Neuronal stem cell (in vitro differentiated cells): ENCODE measurements at places on chromosomes 5 and 9.

GRCh38 chr5:76943006-76943405, 9.8 kb upstream of the CRHBP start:
- DNase-seq: no peak

DNA sequence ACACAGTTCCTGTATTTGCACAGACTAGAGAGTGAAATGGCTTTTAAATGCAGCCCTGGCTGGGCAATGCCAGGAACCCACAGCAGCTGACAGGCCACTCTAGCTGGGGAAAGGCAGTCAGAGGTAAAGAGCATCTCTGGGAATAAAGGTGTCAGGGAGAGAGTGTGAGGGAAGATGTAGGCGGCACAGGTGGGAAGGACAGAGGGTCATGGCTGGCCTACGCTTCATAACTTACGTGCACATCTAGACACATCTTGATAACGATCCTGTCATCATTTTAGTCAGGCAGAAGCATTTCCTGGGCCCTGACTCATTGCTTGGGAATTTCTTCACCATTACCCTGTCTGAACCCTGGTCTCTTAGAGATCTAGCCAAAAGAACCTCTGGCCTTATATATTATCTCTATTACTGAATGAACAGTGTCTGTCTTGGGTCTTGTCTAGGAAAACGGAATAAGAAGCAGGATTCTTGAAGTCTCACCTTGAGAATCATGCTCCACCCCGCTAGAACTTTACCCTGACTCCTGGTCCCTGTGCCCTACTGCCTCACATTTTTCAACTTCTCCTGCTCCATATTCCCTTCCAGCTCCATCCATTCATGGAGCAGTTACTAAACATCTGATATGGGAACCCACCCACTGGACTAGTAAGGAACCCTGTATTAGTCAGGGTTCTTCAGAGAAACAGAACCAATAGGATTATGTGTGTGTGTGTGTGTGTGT, 106.4 kb upstream of the ELL2 start:
- DNase-seq: no peak

DNA sequence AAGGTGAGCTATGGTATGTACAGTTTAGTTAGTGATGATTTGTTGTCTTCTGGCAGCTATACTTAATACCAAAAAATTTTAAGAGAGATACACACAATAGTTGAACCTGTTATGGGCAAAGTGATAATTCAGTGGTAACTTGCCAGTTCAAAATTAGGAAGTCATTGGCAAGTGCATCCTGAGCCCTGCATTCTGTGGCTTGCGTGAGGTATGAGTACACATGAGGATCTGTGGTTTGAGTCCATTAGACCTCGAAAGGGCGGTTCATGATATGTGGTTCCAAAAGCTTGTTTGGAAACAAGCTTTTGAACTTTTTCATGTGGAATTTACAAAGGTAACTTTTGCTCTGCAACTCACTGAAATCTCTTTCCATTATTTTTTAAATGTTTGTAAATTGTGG, 47.0 kb downstream of the GPR21 start:
- DNase-seq: no peak

- no peak for DNase-seq
Observed at GRCh38 chr5:89090037-89090436, 207.1 kb upstream of the MEF2C start.

DNA sequence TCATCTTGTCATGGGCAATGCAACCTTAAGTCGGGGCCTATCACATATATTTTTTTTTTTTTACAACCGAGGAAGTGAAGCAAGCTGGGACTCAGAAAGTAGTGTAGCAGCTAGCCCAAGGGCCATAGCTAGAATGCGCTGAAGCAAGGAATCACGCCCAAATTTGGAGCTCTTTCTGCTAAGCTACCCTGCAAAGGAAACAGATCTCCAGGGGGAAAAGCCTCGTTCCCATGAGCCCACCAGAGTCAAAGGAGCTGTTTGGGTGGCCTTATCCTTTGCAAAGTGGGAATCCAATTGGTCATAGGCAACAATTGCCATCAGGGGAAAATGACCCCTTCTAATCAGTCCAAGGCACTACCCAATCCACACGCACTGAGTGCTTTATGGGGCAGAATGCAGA, 390.4 kb downstream of the EBF1 start:
- DNase-seq: peak; percentile 32

DNA sequence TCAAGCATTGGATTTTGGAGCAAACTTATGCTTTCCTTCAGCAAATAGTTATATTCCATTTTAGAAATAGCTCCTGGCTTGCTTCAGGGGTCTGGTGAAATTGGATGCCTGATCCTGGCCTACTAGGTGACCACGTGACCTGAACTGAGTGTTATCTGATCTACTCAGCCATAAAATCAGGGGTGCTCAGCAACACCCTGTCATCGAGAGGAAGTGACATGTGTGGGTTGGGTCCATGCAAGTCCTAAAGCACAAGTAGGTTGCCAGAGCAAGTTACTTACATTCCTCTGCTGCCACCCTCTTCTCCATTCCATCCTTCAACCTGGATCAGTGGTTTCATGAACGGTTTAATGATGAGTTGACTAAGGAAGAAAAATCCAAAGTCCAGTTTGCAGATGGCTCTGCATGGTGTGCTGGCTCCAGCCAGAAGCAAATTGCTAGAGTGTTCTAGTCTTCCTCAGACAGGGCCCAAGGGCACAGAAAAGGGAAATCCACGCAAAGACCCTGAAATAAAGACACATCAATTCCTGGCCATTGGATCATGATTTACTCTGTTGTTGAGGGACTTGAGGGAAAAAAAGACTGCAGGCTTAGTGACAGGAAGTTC, 2.8 kb upstream of the FAM193B start:
- no peak for DNase-seq

DNA sequence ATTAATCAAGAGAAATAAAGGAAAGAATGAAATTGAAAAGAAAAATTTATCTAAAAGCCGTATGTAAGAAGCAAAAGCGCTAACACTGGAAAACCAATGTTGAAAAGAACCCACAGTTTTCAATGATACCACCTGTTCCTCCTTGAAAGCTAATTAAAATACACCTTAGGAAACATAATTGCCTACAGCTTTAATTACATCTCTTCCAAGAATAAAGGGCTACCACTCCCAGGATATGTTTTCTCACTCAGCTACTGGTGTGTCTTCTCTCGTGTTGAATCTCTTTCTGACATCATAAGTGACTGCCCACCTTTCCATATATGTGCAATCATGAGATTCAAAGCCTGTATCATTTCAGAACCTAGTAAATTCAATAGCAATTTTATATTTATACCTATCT, 880.6 kb upstream of the DMAC1 start:
- no peak for DNase-seq

DNA sequence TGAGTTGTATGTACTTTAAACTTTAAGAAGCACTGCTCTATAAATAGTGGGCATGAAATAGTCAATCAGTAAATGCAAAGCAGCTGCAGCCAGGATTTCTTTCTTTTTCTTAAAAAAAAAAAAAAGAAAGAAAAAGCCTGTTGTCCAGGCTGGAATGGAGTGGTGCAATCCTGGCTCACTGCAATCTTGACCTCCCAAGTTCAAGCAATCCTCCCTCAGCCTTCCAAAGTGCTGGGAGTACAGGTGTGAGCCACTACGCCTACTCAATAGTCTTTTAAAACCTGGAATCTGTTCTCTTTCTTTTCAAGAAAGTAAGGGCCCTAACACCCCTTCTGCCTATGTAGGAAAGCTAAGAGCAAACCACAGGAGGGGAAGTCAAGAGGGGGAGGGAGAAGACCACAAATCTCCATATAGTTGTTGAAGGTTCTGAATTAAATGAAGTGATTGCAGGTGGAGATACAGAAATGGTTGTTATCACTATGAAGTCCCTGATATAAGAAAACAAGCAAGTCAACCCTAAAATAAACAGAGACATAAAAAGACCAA, 20.6 kb upstream of the TPD52L3 start:
- no peak for DNase-seq

DNA sequence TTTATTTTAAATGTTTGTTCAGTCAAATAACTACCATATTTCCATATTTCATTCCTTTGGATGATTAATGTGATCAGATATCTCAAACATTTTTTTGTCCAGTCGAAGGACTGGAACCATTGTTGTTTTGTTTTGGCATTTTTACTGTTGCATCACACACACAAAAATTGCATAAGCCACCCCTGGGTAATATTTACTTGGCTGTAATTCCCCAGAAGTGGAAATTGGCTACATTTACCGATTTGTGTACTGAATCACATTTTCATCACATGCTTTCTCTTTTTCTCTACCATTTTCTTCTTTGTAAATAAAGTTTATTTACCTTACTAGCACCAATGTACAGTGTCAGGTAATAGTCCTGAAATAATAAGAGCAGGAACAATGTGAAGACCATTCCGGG, 1729.7 kb upstream of the WWC1 start:
- DNase-seq: no peak

DNA sequence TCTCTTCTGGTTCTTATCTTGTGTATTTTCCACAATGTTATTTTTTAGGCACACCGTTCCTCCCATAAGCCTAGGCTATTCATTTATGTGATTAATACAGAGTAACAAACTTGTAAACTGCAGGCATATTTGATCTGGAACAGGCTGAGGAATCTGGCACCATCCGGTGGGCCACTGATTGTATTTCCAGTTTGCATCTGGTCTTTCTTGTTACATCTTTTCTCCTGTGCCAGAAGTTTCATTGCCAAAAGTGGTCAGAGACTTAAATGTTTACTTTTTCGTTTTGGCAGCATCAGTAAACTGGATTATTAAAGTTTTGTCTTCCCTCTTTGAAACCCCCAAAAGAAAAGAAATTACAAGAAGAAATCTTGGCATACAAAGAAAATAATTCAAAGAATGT, 17.9 kb upstream of the ZCCHC7 start:
- DNase-seq: no peak

- no peak for DNase-seq
Observed at GRCh38 chr9:115649991-115650472, 503.6 kb upstream of the PAPPA start.

DNA sequence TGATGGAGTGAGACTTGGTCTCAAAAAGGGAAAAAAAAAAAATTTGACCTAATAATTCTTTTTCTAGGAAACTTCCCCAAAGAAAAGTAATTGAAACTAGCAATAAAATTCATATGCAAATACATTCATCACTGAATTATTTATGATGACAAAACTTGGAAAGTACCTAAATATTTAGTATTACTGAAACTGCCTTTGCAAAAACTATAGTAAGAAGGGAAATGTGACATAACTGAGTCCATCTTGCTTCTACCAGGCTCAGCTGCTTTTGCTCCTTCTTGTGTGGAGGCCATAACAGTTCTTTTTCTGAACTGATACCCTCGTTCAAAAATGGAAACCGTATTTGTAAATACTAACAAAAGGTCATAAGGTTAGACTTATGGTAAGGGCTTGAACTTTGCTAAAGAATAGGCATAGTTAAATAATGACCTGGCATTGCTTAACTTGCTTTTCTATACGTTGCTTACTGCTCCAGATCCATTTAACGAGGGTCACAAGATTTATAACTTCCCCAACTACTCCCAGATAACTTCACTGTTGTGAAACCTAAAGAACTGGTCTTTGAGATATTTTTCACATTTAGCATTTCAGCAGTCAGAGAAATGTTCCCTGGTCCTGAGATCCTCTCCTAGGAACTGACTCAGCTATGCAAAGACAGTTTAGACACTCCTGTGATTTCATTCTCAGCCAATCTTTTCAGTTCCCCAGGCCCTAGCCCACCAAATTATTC, 68.4 kb downstream of the CFAP95 start:
- DNase-seq: no peak

GRCh38 chr5:120873083-120873482, 409.0 kb downstream of the PRR16 start:
- DNase-seq: no peak

- no peak for DNase-seq
Observed at GRCh38 chr9:114430457-114430856, 42.7 kb upstream of the AKNA start.

DNA sequence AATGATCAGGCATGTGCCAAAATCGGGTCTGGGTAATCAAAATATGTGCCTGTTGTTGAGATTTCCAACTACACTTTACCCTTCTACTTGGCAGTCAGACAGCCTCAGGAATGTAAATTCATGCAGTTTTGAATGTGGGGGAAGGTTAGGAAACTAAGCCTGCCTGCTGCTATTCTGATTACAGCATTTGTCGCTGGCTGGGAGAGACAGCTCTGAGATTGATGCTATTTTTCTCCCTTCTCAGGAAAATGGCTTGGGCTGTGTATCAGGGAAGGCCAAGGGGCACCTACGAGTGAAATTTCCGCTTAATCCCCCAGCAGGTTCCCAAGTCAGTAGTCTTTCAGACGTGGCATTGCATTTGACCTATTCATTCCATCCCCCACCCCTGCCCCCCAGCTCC, 3.6 kb upstream of the RGS7BP start:
- DNase-seq: no peak

- no peak for DNase-seq
Observed at GRCh38 chr9:87197349-87198130, 250.2 kb upstream of the GAS1 start.

DNA sequence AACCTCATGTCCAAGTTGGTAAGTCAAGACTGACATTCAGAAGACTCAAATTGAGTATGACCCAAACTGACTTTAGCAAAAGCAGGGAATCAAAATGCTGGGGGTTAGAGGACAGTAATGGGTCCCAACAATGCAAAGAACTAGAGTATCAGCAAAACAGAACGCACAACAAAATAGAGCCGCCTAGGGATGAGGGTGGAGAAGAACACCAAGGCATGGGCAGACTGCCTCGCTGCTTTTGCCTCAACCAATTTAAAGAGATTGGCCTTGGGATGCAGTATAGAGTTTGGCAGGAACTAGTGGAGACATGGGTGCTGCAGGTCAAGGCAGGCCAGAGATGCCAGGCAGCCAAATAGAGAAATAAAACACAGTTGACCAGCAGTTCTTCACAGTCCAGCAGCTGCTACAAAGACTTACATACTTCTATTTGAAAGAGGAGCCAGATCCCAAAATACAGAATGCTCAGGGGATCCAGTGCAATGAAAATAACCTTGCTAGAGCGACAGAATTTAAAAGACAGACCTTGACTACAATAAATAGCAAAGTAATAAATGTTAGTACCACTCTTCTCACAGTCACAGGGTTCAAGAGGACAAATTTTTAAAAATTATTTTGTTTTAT, 83.9 kb upstream of the NIPBL start:
- DNase-seq: no peak

DNA sequence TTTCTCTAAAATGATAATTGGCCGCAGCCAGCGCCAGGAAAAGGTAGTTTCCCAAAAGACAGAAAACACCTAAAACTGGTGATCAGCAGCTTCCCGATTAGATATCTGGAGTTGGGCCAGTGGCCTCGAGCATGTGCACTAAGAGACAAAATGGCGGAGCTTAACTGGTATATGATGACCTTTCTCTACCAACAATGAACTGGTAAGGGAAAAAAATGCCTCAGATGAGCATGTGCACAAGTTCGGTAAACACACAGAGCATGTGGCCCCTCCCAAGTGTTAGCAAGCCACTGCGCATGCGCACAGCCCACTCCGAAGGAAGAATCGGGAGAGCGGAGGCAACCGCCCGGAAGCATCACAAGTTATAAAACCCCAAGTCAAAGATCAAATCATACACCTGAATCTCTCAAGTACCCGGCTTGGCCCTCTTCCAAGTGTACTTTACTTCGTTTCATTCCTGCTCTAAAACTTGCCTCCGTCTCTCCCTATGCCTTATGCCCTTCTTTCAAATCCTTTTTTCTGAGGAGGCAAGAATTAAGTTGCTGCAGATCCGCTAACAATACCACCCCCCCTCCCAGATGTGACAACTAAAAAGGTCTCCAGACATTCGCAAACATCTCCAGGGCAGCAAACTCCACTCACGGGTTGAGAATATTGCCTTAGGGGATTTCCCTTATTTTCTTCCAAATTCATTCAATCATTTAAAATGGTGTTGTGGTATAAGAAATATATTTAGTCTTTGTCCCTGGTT, 15.0 kb upstream of the PTBP3 start:
- no peak for DNase-seq
